Muscle of back (tissue), 13 donors: ENCODE measurements at places on chromosomes 1 and 21.

- no peak for DNase-seq
Measured at GRCh38 chr1:61094677-61095469, 12.5 kb downstream of the NFIA start.

- no peak for DNase-seq
Measured at GRCh38 chr1:100415498-100415778, 63.1 kb downstream of the CDC14A start.

DNA sequence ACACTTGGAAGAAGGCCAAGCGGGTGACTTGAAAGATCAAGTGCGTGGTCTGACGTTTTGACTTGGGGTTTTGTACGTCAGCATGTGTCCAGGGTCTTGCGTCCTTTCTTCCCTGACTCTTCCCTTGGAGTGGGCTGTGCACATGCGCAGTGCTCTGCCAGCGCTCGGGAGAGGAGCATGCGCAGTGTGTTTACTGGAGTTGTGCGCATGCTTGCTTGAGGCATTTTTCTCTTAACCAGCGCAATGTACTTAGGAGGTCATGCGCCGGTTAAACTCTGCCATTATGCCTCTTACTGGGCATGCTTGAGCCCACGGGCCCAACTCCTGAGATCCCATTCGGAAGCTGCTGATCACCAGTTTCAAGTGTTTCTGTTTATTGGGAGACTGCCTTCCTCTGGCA lies 242.5 kb upstream of the AJAP1 start:
- DNase-seq = no peak

DNA sequence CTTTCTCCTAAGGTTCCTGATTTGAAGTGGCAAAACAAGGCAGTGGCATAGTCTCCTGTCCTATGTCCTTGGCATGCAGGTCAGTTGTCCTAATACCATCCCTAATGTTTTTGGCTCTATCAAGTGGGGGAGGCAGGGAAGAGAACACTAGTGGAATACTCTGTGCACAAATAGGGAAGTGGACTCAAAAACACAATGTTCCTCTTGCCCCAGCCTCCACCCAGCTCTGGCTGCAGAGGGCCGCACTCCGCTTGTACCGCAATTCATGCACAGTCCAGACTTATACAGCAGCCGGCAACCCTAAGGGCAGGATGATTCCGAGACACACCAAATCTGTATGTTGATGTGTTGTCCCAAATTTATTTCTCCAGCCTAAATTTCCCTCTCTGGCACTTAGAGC lies 14.5 kb downstream of the PLEKHO1 start:
- DNase-seq = no peak

DNA sequence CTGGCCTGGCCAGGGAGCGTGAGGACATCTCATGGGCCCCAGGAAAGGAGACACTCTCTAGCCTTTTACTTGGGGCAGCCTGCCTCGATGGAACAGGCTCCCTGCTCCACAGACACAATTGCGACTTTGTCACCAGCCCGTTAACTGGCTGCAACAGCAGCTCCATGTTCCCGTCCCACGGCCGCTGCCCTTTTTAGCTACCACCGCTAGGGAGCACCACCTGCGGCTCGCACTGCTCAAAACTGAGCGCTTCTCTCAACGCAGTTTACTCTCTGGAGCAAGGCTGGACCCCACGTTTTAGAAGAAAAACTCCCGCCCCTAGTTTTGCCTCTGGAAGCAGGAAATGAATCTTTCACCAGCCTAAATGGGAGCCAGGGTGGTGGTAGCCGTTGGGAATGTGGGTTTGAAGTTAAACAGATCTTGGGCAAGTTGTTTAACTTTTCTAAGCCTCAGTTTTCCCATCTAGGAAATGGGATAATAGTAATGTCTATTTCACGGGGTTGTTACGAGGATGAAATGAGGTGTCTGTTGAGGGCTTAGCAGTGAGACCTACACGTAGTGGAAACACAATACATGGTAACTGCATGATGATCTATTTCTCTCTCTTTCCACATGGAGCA lies 3.5 kb upstream of the LRRC38 start:
- no peak for DNase-seq
